ENCODE measurements at places on chromosomes 6 and 20.
A peak's percentile ranks its signal among the peaks of the same experiment; 100 is the strongest.

GRCh38 chr6:121330516-121330915 is 3.8 kb downstream of the TBC1D32 start:
- DNase-seq, result no peak

DNA sequence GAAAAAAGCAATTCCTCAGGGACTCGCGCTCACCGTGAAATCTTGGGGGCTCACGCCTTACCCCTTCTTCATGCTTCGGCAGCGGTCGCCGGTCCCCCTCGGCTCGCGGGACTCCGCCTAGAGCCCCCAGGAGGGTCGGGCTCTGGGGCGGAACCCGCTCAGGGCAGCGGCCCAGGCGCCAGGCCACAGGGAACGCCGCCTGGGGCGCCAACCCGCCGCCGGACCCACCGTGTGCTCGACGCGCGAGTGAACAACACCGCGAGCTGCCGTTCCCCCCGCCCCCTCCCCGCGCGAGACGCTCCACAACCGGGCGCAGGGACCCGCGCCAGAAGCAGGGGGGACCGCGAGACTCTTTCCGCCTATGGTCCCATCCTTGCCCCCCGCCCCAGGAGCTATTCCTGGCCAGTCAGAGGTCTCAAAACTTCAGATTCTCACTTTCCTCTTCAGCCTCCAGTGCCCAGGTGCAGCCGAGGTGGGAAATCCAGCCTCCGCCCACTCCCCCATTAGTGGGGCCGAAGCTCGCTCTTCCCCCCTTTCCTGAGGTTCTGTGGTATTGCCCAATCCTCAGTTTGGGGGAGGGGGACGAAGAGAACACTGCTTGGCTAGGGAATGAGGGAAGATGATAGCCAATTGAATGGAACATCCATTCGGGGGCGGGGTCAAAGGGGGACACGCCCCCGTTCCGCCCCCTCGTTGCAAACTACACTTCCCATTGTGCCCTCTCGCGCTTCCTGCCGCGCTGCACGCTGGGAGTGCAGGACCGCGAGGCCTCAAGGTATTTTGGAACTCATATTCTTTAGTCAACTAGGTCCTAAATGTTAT is at the start of gene WASF1:
Gene WASF1 (minus strand): TSS at position 265 of the 822 bp plus-strand sequence. CDS start 52,069 bp downstream, outside the sequence.
- DNase-seq, result peak; percentile 27

GRCh38 chr6:113505084-113505699 is 352.0 kb upstream of the MARCKS start:
- no peak for DNase-seq

DNA sequence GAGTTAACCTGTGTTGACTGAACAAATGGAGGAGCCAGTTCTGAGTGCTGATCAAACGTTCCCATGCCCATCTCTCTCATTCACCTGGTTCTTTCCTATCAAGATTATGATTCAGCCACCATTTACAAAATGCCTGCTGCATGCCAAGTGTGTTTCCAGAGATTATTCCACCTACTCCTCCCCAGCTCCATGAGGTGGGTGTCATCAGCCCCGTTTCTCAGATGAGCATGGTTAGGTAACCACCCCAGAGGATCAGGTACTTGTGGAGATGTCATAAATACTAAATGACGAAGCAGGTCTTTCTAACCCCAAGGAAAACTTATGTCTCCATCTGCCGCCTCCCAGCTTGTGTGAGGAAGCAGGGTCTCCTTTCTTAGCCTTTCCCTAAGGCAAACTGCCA is 2.1 kb downstream of the BANF2 start:
- no peak for DNase-seq

Measured in cortex of kidney (tissue), 1 donor.